Thoracic aorta (tissue), 2 donors: ENCODE measurements at places on chromosomes 2 and 18.

- DNase-seq, result no peak
Observed at GRCh38 chr2:143473820-143474219, 344.6 kb downstream of the ARHGAP15 start.

DNA sequence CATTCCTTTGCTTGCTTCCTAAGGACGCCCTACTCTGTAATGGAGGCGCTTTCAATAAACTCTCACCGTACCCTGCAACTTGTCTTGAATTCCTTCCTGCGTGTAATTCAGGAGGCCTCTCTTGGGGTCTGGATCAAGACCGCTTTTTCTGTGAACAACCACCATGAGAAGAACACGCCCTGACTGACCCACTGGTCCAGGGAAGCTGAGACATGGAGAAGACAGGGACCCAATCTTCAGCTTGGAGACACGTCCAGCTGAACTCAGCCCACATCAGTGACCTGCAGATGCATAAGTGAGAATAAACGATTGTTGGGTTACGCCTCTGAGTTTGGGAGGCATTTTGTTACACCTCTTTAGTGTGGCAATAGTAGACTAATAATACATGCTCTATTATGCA is 7.8 kb upstream of the NARS1 start:
- no peak for DNase-seq

DNA sequence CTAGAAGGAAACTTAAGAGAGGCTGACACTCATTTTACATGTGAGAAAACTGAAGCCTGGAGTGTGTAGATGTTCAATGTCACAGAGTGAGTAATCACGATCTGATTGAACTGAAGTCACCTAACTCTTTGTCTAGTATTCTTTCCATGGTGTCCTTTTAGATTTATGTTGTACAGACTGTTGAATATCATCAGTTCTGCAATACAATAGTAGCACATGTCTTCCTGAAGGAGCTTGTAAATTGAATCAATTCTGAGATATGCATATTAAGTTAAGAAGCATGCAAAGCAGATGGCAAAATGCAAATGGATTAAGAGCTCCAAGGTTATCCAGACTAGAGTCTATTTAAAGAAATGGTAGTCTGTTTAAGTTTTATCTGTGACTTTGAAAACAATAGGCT is 484.9 kb upstream of the CRIM1 start:
- DNase-seq, result no peak

DNA sequence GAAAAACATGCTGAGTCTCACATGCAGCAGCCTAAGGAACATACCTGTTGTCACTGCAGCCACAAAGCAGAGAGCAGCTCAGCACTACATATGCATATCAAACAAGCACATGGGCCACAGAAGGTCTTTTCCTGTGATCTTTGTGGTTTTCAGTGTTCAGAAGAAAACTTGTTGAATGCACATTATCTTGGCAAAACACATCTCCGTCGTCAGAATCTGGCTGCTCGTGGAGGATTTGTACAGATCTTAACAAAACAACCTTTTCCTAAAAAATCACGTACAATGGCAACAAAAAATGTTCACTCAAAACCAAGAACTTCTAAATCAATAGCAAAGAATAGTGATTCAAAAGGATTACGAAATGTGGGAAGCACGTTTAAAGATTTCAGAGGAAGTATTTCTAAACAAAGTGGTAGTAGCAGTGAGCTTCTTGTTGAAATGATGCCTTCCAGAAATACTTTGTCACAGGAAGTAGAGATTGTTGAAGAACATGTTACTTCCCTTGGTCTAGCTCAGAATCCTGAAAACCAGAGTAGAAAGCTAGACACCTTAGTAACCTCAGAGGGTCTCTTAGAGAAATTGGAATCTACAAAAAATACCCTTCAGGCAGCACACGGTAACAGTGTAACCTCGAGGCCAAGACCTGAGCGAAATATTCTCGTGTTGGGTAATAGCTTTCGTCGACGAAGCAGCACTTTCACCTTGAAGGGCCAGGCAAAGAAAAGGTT is 34.1 kb downstream of the ZNF407 start:
- DNase-seq, result no peak
